Vagina (tissue), 2 donors: ENCODE measurements at places on chromosomes 3 and 15. TPM values are rescaled to one million over a fixed set of nuclear protein-coding genes. Genes with fewer than 3 reads are reported as not detected.

The IQCF5 gene
- total RNA-seq: not detected

The ANKRD63 gene
- total RNA-seq: not detected

The ADGRG7 gene
- not detected for total RNA-seq

The ZMYND10 gene
- total RNA-seq: 0.74 TPM

The PPP1R14D gene
- total RNA-seq: not detected

The TMEM266 gene
- total RNA-seq: not detected

The ACAP2 gene
- 59.4 TPM for total RNA-seq

The HTR3C gene
- total RNA-seq: not detected

The SAMD7 gene
- not detected for total RNA-seq

The PRSS50 gene
- total RNA-seq: not detected

The TM6SF1 gene
- 3.9 TPM for total RNA-seq

The CNTN3 gene
- total RNA-seq: not detected

DNA sequence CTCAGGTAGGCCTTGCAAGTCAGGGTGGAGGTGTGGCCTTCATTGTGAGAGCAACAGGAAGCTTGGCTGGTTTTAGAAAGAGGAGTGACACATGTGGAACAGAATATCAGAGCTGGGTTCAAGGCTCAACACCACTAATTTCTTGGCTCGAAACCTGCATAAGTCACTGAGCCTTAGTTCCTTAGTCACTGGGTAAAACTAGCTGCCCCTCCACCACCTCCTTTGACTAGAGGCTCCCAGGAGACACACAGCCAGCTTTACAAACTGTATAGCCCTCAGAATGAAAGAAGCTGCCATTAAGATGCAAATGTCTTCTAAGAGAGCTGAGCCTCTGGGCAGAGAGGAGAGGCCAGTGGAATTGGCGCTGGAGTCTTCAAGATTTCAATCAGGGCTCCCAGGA lies 67.7 kb downstream of the CERS3 start:
- no peaks in the 10 kb centered on the region for H3K27me3 ChIP-seq
- no peak overlapping the region for H3K4me3 ChIP-seq
- H3K36me3 ChIP-seq: no peaks in the 10 kb centered on the region
- no peaks in the 10 kb centered on the region for H3K4me1 ChIP-seq
- no peak for DNase-seq

GRCh38 chr15:52290800-52291199 lies 4.8 kb downstream of the MYO5C start:
- no peak for DNase-seq
- no peak overlapping the region for H3K4me3 ChIP-seq
- no peaks in the 10 kb centered on the region for H3K36me3 ChIP-seq
- H3K27me3 ChIP-seq: no peaks in the 10 kb centered on the region
- no peak overlapping the region for H3K27ac ChIP-seq

- no peak overlapping the region for H3K4me3 ChIP-seq
- no peak for DNase-seq
- no peaks in the 10 kb centered on the region for H3K27me3 ChIP-seq
- peaks cover 21% of the 10 kb centered on the region for H3K4me1 ChIP-seq
- peaks cover 5% of the 10 kb centered on the region for H3K36me3 ChIP-seq
These were observed 540.8 kb downstream of the FOXP1 start for GRCh38 chr3:71042759-71043158.

- DNase-seq: no peak
- H3K27ac ChIP-seq: peak overlapping the region; percentile 81
- no peaks in the 10 kb centered on the region for H3K27me3 ChIP-seq
- H3K4me3 ChIP-seq: peak overlapping the region; percentile 57
- H3K36me3 ChIP-seq: no peaks in the 10 kb centered on the region
These were observed 984 bp upstream of the RPP25 start for GRCh38 chr15:74957476-74958035.

DNA sequence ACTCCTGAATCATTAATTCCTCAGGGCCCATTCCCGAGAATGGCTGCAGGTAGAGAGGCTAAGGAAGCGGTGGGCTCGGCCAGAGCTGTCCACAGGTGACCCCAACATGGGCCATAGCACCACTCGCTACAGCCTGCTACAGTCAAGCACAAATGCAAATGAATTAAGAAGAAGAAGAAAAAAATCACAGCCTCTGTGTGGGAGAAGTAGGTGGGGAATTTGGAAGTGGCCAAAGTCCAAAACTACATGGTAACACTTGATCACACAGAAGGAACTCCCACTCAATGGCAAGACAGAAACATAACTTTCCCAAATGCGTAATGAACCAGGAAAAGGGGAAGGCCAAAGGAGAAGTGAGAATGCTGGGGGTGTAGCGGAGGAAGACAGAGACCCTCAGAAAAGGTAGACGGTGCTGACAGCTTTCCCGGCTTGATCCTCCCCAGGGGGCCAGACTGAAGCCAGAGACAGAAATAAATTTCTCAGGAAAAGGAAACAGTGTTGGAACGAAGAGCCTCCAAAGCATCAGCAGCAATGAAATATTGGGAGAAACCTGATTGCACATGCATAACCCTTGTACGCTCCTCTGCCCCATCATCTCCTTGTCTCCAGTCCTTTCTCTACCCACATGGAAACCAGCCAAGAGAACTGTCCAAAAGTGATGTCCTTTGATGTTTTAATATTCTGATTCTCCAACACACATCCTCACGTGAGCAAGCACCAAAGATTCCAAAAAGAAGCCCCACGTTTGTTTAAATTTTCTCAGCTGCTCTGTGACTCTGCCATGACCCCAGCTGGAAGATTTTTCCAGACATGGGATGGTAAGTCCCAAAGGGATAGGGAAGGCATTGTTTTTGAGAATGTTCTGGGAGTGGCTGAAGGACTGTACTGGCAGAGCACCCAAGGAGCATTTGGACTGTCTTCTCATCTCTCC lies 107.6 kb downstream of the OXNAD1 start:
- no peak for DNase-seq
- no peak overlapping the region for H3K4me3 ChIP-seq
- peaks cover 30% of the 10 kb centered on the region for H3K4me1 ChIP-seq
- H3K27me3 ChIP-seq: no peaks in the 10 kb centered on the region
- H3K36me3 ChIP-seq: no peaks in the 10 kb centered on the region
- H3K27ac ChIP-seq: no peak overlapping the region

- H3K4me1 ChIP-seq: no peaks in the 10 kb centered on the region
- DNase-seq: no peak
- no peaks in the 10 kb centered on the region for H3K27me3 ChIP-seq
- no peak overlapping the region for H3K27ac ChIP-seq
These were observed 26.2 kb downstream of the SEC62 start for GRCh38 chr3:169992781-169993180.

- no peak overlapping the region for H3K4me3 ChIP-seq
- DNase-seq: no peak
- H3K27ac ChIP-seq: no peak overlapping the region
- H3K4me1 ChIP-seq: peaks cover 1% of the 10 kb centered on the region
- peaks cover 5% of the 10 kb centered on the region for H3K36me3 ChIP-seq
These were observed 37.5 kb downstream of the NBEAL2 start for GRCh38 chr3:47016934-47017435.

GRCh38 chr3:58005669-58006068 lies 2.6 kb upstream of the FLNB start:
- no peak for DNase-seq
- H3K27ac ChIP-seq: no peak overlapping the region
- H3K27me3 ChIP-seq: no peaks in the 10 kb centered on the region
- H3K36me3 ChIP-seq: no peaks in the 10 kb centered on the region
- H3K4me3 ChIP-seq: no peak overlapping the region
- H3K4me1 ChIP-seq: peaks cover 21% of the 10 kb centered on the region

- H3K27me3 ChIP-seq: no peaks in the 10 kb centered on the region
- no peak overlapping the region for H3K4me3 ChIP-seq
- H3K36me3 ChIP-seq: no peaks in the 10 kb centered on the region
- no peak for DNase-seq
- no peak overlapping the region for H3K27ac ChIP-seq
These were observed 26.6 kb downstream of the DIPK2A start for GRCh38 chr3:143998266-143998665.

DNA sequence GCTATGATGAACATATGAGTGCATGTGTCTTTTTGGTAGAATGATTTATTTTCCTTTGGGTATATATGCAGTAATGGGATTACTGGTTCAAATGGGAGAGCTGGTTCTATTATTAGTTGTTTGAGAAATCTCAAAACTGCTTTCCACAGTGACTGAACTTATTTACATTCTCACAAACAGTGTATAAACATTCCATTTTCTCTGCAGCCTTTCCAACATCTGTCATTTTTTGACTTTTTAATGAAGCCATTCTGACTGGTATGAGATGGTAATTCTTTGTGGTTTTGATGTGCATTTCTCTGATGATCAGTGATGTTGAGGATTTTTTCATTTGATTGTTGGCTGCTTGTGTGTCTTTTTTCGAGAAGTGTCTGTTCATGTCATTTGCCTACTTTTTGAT lies 1124.2 kb downstream of the NAALADL2 start:
- no peaks in the 10 kb centered on the region for H3K4me1 ChIP-seq
- no peak overlapping the region for H3K4me3 ChIP-seq
- no peak overlapping the region for H3K27ac ChIP-seq
- H3K27me3 ChIP-seq: no peaks in the 10 kb centered on the region
- DNase-seq: no peak

DNA sequence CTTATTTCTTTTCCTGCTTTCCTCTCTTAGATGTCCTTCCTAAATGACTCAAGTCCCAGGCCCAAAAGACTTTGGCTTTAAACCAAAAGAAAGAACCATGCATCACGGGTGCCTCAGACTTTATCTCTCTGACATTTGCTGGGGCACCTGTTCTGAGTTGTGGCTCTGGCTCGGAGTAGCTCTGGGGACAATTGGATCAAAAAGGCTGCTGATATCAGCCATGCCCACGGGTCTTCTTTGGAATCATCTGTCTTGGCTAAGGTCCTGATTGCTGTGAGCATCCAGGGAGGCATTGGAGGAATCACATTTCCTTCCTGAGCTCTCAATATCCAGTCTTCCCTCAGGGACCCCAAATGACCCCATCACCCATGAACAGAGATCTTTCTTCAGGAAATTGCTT lies 59.9 kb downstream of the CLSTN2 start:
- no peaks in the 10 kb centered on the region for H3K36me3 ChIP-seq
- no peak overlapping the region for H3K4me3 ChIP-seq
- no peak overlapping the region for H3K27ac ChIP-seq
- no peak for DNase-seq

GRCh38 chr3:126621171-126621570 lies 33.8 kb downstream of the TXNRD3 start:
- H3K36me3 ChIP-seq: no peaks in the 10 kb centered on the region
- H3K27me3 ChIP-seq: no peaks in the 10 kb centered on the region
- H3K4me3 ChIP-seq: no peak overlapping the region
- no peak overlapping the region for H3K27ac ChIP-seq
- no peaks in the 10 kb centered on the region for H3K4me1 ChIP-seq

DNA sequence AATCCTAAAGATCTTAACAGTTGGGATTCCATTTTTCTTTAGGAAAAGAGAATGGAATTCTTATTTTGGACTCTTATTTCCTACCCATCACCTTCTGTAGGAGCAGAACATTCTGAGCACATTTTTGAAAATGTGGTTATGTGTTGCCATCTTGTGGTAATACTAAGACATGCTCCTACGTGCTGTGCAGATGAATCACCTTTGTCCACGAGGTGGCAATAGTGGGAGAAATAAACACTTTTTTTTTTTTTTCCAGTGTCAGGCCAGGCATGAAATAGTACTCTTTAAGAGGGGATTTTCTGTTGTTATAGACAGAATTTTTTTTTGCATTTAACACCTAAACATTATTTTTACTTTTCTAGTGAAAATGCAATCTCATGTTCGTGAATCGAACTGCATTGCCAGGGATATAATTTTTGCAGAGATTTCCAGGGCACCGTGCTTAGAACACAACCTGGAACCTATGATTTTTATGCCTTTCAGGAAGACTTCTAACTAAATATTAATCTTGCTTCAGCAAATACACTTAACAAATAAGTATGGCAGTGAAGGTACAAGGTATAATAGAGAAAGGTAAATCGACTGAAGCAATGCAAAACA lies 196.6 kb downstream of the GAP43 start:
- no peaks in the 10 kb centered on the region for H3K36me3 ChIP-seq
- H3K27ac ChIP-seq: no peak overlapping the region
- H3K4me3 ChIP-seq: no peak overlapping the region
- DNase-seq: no peak
- H3K4me1 ChIP-seq: no peaks in the 10 kb centered on the region

DNA sequence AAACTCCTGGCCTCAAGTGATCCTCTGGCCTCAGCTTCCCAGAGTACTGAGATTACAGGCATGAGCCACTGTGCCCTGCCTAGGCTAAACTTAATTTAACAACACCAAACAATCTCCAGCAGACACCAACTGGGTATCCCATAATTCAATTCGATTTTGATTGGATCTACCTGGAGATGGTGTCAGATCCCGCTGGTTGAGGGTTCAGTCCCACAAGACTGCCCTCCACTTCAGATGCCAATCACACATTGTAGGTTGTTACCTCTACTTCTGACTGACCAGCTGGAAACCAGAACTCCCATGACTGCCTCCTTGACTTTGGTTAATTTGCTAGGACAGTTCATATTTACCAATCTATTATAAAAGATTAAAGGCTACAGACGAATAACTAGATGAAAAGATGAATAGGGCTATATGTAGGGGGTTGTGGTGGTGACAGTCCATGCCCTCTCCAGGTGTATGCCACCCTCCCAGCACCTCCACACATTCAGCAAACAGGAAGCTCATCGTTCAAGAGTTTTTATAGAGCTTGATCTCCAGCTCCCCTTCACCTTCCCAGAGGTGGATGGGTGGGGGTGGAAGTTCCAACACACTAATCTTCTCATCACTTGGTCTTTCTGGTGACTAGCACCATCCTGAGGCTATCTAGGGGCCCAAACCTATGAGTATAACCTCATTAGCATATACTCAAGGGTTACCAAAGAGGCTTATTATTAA lies 9.3 kb downstream of the B2M start:
- no peak overlapping the region for H3K27ac ChIP-seq
- no peak overlapping the region for H3K4me3 ChIP-seq
- DNase-seq: no peak
- H3K27me3 ChIP-seq: no peaks in the 10 kb centered on the region
- H3K36me3 ChIP-seq: no peaks in the 10 kb centered on the region

DNA sequence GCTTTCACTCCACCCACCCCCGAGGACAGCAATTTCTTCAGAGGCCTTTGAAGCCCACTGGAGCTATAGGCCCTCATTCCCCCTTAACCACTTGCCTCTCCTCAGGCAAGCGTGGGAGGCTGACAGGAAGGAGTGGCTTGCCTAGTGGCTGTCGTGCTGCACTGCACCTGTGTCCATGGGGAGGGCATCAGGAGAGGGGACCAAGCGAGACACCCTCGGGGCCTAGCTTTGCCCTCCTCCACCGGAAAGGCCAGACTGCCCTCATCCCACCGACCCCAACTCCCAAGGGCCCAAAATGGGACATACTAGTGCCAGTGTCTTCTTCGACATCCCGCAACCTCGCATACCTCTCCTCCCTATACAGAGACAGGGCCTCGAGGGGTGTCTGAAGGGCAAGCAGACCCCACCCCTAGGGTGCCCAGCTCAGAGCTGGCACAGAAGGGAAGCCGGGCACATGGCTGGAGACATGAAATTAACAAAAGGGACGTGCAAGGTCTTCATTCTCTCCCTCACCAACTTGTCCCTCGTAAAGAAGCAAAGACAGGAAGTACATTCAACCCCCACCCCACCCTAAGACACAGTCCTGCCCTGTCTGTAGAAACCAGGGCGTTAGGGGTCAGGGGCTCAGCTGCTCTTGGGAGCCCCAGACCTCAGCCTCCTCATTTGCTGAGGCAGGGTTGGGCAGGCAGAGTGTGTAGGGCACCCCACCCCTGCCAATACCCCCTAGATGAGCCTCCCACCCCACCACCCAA lies 24.3 kb downstream of the VIPR1 start:
- H3K27me3 ChIP-seq: no peaks in the 10 kb centered on the region
- H3K27ac ChIP-seq: no peak overlapping the region
- H3K4me1 ChIP-seq: no peaks in the 10 kb centered on the region
- DNase-seq: no peak
- H3K4me3 ChIP-seq: no peak overlapping the region
- no peaks in the 10 kb centered on the region for H3K36me3 ChIP-seq

GRCh38 chr15:65888981-65889380 lies 19.7 kb downstream of the RAB11A start:
- peaks cover 9% of the 10 kb centered on the region for H3K4me1 ChIP-seq
- no peaks in the 10 kb centered on the region for H3K36me3 ChIP-seq
- DNase-seq: no peak
